ENCODE measurements at places on chromosomes 1 and 21.

DNA sequence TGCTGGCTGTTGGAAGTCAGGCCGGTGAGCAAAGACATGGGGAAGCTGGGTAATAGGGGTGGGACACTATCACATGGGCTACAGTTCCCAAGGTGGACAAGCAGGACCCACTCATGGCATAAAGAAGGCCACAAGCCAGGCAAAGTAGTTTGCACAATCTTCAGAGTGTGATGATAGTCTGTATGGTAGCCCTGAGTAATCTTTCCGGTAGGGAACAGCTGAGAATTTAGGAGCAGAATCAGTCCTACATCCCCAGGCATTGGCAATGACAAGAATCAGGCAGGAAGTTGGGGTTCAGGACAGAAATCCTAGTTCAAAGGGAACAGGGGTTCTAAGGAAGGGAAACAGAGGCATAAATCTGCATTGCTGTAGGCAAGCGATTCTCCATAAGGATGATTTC lies 23.9 kb upstream of the SPATA6 start:
- DNase-seq: no peak

- DNase-seq: no peak
Measured at GRCh38 chr1:14871218-14871970, 272.9 kb downstream of the KAZN start.

GRCh38 chr1:29749024-29749945 lies 513.0 kb downstream of the PTPRU start:
- peak; percentile 53 for DNase-seq

DNA sequence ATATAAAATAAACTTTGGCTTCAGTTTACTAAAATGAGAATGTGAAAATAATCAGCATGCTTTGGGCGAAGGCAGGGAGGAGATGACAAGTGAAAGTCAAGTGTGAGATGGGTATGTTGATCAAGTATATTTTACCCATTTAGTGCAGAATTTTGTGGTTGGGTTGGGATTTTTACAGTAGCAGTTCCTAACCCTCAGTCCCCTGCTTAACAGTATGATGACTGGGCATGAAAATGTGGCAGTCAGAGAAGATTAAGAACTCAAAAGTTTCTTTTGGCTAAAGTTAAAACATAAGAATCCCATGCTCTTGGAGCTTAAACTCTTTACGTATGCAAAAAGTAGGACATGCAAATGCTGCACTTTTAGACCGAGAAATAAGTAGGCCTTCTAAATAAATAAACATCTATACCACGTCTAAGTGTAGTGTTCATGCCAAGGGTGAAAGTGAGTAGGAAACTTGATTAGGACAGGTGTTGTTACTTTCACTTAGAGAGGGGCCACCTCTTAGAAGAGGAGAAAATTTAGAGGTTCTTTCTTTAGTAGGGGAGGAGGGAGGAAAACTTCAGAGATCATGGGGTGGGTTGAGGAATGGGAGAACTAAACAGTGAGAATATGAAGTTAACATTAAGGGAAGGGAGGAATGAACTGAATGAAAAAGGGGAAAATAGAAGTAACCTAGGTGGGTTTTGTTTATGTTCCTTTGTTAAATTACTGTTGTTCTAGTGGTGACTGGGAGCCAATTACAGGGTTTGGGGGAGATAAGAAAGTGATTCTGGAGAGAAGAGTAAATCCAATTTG lies 127.8 kb downstream of the OSBPL9 start:
- no peak for DNase-seq

DNA sequence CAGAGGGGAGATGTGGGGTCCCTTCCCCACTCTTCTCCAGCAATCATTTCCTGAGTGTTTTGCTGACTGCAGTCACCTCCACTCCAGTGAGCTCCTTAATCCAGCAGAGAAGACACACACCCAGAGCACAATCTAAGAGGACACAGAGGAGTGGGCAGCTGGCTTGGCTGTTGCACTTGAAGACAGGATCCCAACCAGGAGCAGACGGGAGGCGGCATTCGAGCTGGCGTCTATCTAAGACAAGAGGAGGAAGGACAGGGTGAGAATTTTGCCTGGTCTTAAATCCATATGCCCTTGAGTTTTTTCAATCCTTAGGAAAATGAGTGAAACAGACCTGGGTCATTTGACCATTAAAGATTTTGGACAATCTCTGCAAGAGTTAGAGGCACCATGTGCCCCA lies 56.1 kb upstream of the SIM2 start:
- DNase-seq: no peak

DNA sequence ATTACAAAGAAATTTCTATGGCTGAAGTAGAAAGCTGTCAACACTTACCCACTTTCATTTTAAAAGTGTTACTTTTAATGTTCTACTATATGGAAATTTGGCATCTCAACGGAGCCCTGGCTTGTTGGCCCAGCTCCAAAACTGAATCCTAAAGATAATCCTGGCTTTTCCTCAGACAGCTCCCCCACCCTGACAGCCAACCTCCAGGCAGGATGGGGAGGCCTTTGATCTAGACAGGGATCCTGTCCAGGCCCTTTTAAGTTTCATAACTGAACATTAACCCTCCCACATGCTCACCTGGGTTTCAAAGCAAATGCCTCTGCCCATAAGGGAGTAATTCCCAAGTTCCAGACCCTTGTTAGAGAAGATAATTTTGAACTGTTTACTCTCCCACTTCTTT lies 99.3 kb upstream of the RALGPS2 start:
- DNase-seq: no peak

DNA sequence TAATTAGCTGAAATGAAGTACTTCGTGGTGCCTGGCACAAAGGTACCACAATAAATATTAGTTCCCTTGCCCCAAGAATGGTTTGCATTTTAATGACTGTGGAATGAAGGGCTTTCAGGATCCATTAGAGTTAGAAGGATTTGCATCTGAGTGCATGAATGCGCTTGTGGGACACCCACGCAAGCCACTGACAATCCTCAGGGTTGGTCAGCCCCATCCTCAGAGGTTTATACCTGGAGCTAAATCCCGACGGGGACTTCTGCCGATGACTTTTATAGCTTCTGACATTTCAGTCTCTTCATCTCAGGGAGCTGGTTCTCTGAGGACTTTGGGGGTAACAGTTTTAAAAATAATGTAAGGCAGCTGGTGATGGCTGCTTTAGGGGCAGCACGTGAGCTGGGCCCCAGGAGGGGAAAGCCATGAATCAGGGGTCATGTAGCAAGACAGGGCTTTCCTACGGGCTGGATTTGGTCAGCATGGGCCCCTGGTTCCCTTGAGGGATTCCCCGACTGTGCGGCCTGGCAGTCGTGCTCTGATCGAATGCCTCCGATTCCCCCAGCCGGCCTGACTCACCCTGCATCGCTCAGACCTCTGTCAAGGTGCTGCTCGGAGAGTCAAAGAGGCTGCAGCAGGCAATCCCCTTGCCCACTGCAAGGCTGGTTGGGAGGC lies 20.8 kb upstream of the IL10 start:
- no peak for DNase-seq

DNA sequence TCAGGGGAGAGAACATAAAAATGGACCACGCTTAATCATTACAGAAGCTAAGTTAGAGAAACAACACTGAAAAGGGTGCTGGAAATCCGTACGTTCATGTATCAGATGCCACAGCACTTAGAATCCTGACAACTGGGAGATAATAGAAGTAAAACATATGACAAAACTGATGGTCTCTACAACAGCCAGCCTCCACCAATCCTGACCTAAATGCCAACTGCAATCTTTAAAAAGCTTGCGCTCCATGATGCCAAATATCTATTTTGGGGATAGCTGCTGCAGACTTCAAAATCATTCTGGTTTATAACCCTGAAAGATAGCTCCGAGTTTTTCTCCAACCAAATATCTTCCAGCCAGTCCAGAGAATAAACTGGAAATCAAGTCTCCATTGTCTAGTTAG lies 178.3 kb downstream of the RERE start:
- DNase-seq: no peak

GRCh38 chr21:44619886-44620285 lies 7.0 kb upstream of the KRTAP10-9 start:
- no peak for DNase-seq

- peak; percentile 26 for DNase-seq
Measured at GRCh38 chr1:162530307-162530987, 31.1 kb upstream of the UAP1 start.

DNA sequence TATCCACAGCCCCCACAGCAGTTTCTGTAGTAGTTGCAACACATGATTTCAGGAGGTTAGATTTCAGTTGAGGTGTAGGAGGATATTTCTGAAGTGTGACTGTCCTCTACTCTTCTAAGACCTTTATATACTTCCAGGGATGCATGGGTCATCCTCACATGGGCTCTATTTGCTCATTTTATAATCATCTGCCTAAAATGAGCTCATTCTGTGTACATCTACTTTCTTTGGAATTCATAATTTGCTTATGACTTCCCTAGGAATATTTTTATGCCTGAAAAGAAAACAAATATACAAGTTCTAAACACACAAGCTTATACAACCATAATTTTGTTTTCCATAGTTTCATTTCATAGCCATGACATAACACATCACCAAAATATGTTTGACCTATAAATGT lies at the start of gene KRTAP21-2:
KRTAP21-2 (minus strand) TSS at position 101 of the 400 bp plus-strand sequence; CDS start at position 44, 57 bp downstream.
- no peak for DNase-seq

- no peak for DNase-seq
Measured at GRCh38 chr1:21749109-21749508, 33.8 kb downstream of the USP48 start.

- no peak for DNase-seq
Measured at GRCh38 chr1:65247419-65248359, 61.7 kb upstream of the DNAJC6 start.

DNA sequence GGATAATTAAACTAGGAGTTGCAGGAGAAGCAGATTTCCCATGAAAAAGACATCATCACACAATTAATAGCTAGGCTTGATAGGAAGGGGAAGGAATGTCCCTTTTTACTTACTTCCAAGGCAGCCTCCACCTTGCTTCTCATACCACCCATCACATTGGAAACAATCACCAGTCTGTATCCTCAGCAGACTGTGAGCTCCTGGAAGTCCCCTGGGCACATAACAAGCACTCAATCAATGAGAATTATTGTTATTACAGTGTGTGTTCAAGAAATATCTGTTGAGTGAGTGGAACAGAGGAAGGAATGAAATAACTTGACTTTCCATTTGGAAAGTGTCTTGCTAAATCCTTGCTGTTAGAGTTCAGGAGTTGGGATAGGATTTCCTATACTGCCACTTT lies 36.2 kb downstream of the HIVEP3 start:
- no peak for DNase-seq

GRCh38 chr1:246608616-246609376 lies 42.5 kb downstream of the CNST start:
- peak; percentile 28 for DNase-seq

DNA sequence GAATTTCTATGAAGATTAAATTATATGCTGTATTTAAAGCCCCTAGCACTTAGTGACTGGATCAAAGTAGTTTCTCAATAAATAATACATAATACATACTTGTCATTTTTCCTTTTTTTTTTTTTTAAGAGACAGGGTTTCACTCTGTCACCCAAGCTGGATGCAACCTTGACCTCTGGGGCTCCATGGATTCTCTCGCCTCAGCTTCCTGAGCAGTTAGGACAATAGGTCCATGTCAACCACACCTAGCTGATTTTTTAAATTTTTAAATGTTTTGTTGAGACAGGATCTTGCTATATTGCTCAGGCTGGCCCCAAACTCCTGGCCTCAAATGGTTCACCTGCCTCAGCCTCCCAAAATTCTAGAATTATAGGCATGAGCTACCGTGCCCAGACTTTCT lies 5.9 kb downstream of the ACADM start:
- DNase-seq: no peak

DNA sequence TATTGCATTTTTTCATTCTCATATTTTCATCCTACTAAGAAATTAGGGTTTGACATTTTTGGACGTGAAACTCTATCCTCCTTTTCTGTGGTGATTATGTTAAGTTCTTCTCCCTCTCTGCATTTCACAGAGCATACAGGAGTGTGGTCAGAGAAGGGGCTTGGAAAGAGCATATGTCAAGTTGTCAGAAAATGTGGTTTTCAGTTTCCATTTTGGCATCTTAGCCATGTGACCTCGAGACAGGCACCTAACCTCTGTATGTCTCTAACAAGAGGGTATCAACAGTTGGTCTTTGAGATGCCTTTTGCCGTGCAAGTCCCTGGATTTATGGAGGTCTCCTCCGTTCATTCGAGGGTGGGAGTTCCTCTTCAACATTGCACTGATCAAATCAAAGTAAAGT lies 140.7 kb downstream of the CYYR1 start:
- no peak for DNase-seq

GRCh38 chr1:202127836-202128622 lies 5.3 kb downstream of the GPR37L1 start:
- no peak for DNase-seq

DNA sequence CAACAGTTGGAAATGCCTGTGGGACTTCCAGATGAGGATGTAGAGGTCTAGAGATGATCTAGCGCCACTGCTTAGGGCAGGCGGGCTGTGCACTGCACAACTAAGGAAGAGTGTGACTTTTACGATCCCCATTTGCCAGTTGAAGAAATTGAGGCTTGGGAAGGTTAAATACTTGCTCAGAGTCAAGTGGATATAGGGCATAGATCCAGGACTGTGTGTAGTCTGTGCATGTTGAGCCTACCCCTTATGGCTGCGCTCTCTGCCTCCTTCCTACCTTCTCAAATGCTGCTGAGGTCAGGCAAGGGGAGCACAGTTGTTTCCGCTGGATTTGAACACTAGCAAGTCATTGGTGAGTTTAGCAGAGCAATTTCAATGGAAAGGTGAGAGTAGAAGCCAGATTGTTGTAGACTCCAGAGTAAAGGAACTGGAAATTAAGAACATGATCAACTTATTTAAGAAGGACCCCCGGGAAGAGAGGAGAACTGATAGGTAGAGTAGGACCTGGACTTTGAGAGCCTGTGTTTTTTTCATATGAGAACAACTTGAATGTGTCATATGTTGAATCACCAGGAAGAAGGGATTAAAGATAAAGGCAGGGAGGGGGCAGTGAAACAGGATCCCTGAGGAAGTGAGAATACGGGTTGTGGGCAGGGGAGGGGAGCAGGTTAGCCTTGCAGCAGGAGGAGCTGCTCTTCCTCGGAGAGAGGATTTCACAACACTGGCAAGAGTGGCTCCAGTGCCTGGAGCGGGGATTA lies 2.7 kb downstream of the CAPN2 start:
- no peak for DNase-seq

DNA sequence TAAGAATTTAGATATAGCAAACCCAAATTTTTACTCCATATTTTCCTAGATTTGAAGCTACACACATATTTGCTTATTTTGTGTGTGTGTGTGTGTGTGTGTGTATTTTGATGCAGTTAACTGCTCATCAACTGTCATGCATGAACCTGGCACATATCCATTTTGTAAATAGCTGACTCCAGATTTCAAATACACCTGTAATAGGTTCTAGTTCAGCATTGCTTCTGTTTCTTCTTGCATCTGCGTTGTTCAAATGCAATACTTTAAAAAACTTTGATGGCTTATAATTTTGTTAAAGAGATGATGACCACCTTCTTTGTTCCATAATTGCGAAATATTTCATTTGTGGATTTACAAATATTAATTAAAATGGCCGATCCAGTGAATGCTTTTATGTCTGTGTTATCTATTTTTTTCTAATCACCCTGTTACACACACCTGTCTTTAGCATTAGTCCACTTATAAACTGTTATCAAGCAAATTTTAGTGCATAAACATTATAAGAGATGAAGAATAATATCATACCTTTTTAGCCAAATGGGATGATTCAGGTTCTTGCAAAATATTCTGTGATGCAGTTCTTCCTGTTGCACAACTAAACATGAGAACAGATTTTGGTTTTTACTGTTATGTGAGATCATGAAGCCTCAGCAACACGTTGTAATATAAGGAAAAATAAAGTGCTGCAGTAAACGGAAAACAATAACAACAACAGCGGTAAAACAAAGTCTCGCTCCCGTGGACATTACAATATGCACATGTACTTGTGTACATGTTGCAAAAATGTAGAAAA lies 12.7 kb upstream of the S100A11 start:
- no peak for DNase-seq

GRCh38 chr1:207313131-207313530 lies 8.3 kb upstream of the CD55 start:
- no peak for DNase-seq

GRCh38 chr1:212060632-212061472 lies 25.3 kb downstream of the DTL start:
- DNase-seq: peak; percentile 19

Measured in NCI-H1417 (cell line).